ENCODE measurements at places on chromosomes 5 and 9.

DNA sequence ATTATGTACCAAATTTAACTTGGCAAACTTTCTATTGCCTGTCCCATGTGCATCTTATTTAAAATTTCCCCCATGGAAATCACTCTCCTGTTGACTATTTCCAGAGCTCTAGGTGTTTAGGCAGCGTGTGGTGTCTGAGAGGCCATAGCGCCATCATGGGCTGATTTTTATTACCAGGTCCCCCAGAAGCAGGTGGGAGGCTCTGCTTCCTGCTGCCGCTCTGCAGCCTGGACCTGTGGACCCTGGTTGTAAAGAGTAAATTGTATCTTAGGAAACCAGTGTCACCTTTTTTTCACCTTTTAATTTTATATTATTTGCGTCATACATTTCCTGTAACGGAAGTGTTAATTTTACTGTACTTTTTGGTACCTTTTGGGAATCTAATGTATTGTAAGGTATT lies 6.4 kb downstream of the HNRNPAB start:
- no peak for DNase-seq

- no peak for DNase-seq
These were observed 102.5 kb upstream of the GABRP start for GRCh38 chr5:170681013-170681433.

DNA sequence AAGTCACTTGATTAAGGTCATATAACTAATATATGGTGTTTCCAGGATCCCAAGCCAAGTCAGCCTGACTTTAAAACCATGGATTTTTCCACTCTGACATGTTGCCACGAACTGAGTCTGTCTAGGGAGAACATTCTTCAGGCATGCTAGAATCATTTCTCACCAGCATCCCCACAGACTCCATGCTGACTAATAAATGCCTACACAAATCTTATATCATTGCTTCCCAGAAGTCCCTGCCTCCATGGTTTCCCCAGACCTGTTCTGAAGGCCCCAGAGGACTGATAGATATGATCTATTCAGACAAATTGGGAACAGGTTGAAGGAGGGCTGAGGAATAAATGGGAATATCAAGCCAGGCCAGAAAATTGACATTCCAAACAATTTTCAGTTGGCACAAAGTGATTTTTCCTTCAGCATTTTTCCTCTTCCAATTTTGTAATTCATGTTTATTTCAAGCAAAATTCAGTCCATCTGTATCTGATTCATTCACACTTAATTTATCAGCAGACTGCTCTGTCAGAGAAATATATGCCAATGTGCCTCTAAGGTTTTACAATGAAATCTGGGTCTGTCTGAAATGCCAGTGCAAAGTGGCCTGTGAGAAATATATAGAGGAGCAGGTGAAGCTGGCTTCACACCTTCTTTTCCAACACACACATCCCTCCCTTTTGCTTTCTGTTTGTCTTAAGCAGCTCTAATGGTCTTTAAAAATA lies 413.6 kb upstream of the TNC start:
- no peak for DNase-seq

GRCh38 chr9:106179191-106179590 lies 484.9 kb downstream of the TMEM38B start:
- DNase-seq, result no peak

DNA sequence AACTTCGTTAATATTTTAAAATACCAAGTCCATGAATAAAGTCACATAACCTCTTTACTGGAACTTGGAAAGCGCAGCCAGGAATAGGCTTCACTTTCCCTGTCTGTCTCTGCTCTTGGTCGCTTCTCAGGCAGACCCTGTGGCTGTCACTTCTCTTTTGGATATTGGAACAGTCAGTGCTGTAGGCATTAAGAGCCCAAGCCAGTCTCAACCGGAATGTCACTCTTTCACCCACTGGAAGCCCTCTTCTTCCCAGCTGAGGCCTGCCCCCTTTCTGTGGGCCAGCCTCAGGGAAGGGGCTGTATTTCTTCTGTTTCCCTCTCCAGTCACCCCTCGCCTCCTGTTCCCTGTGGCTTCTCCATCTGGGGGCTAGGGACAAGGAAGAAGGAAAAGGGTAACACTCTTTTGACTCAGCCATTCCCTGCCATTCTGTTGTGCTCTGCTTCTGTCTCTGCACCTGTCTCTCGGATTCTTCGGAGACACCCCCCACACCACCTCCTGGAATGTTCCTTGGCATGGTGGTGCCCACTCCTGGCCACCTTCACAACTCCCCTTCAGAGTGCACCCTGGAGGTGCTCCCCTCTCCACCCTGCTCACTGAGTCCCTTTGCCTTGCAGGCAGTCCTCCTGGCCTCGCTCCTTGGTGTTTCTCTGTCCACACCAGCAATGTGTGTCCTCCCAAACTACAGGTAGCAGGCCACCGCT lies 103.4 kb downstream of the TRIO start:
- no peak for DNase-seq

DNA sequence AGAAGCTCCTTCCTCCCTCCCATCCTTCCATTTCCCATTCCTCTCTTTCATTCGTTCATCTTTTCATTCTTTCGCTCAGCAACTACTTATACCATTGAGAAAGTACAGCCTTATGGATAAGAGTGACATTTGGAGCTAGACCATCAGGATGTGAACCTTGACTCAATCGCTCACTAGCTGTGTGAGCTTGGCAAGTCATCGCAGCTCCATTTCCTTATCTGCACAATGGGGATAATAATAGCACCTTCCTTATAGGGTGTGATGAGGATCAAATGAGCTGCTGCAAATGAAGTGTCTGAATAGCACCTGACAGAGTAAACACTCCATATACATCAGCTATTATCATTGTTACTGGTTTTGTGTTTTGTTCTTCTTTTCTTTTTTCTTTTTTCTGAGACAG lies 28.1 kb upstream of the SYNPO start:
- no peak for DNase-seq

- no peak for DNase-seq
These were observed 18.3 kb downstream of the AKNA start for GRCh38 chr9:114369216-114370130.

GRCh38 chr5:126124706-126125345 lies 298.4 kb upstream of the GRAMD2B start:
- no peak for DNase-seq

- DNase-seq, result no peak
These were observed 177.5 kb downstream of the EBF1 start for GRCh38 chr5:158922263-158922592.

- peak; percentile 23 for DNase-seq
These were observed 415.1 kb downstream of the SPOCK1 start for GRCh38 chr5:137084016-137084415.

GRCh38 chr5:128498844-128499455 lies 39.1 kb downstream of the FBN2 start:
- DNase-seq, result no peak

DNA sequence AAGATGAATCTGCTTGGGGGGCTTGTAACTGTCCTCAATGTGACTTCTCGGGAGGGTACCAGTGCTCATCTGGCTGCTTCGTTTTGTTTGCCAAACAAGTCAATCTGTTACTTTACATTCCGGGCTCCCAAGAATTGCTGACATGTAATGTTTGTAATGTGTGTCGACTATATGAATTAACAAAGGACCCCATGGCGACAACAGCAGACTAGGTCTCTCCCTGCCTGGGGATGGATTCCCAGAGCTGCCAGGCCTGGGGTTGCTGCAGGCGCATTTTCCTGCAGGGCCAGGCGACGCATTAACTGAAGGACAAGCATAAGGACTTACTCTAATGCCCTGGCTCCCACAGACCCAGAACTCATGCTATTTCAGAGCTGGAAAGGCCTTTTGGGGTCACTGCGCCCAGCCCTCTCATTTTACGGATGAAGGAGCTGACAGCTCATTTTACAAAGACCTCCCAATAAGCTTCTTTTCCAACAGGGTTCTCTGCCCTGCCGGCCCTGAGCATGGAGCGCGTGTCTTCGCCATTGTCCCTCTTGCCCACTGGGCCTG lies 214.8 kb downstream of the TTLL11 start:
- DNase-seq, result no peak

DNA sequence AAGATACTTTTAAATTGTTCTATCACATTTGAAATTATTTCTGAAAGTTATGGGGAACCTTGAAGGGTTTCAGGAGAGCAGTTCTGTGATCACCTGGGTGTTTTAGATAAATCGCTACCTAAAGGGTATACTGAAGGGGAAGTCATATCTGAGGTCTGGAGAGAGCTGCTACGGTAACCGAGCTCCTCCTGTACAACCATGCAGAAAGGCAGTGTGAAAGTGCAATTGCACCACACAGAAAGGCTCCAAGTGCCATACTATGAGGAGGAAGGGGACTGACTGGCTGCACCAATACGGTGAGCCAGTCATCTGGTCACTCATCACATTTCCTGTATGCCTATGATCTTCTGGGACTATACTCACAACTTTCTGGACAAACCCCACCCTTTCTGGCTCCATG lies 241.4 kb upstream of the SLC24A2 start:
- DNase-seq, result no peak

- DNase-seq, result peak; percentile 90
These were observed at the start of gene LPAR1 for GRCh38 chr9:111038331-111039230. Gene LPAR1 (minus strand): TSS chr9:111038470. CDS start chr9:110972117, 66,353 bp downstream.

Data from suprapubic skin (tissue), 4 donors.